ENCODE measurements at places on chromosomes 11 and 22. TPM values are rescaled to one million over a fixed set of nuclear protein-coding genes. Genes with fewer than 3 reads are reported as not detected.

GRCh38 chr11:114282488-114282887 lies 13.7 kb upstream of the NNMT start:
- H3K4me3 ChIP-seq, result no peak overlapping the region
- H3K4me1 ChIP-seq, result peaks cover 3% of the 10 kb centered on the region
- H3K27me3 ChIP-seq, result no peaks in the 10 kb centered on the region
- no peak overlapping the region for H3K27ac ChIP-seq
- H3K36me3 ChIP-seq, result no peaks in the 10 kb centered on the region

DNA sequence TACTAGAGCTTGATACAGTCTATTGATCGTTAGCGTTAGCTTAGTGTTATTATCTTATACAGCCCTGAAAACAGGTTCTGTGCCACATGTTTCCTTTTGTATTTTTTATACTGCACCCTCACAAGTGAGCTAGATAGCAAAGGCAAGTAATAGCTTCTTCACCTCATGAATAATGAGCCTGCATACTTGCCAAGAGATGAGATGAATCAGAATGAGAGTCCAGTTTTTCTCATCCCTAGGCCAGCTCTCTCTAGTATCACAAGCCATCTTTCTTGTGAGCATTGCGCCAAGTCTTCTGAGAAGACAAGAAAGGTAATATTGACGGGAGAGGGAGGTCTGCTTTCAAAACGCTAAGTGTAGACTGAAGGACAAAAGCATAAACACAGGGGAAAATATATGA lies 8.7 kb upstream of the CARD18 start:
- H3K4me1 ChIP-seq, result no peaks in the 10 kb centered on the region
- H3K4me3 ChIP-seq, result no peak overlapping the region
- DNase-seq, result no peak
- no peaks in the 10 kb centered on the region for H3K36me3 ChIP-seq
- no peak overlapping the region for H3K27ac ChIP-seq

Gene CASP1
- total RNA-seq, result 15.8 TPM

- DNase-seq, result no peak
- no peaks in the 10 kb centered on the region for H3K36me3 ChIP-seq
- no peak overlapping the region for H3K4me3 ChIP-seq
- no peaks in the 10 kb centered on the region for H3K27me3 ChIP-seq
- H3K27ac ChIP-seq, result no peak overlapping the region
These were observed 192.6 kb downstream of the CASP12 start for GRCh38 chr11:104705490-104706190.

DNA sequence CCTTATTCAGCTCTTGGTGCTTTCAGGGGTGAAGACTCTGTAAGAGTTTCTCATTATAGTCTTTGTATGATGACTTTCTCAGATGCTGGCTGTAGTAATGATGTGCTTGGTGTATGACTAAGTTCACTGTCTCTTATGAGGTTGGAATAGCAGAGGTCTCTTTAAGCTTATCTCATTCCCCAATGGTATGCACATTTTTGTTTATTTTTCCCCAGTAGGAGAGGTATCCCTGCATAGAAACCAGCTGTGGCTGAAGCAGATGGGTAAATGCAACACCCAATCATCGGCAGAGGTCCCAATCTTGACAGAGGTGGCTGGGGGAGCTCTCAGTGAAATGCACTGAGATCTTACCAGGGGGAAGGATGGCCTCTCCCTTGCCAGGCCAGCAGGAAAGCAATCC lies 34.6 kb downstream of the BBOX1 start:
- no peak overlapping the region for H3K4me3 ChIP-seq
- no peak for DNase-seq
- no peaks in the 10 kb centered on the region for H3K4me1 ChIP-seq
- no peaks in the 10 kb centered on the region for H3K27me3 ChIP-seq

DNA sequence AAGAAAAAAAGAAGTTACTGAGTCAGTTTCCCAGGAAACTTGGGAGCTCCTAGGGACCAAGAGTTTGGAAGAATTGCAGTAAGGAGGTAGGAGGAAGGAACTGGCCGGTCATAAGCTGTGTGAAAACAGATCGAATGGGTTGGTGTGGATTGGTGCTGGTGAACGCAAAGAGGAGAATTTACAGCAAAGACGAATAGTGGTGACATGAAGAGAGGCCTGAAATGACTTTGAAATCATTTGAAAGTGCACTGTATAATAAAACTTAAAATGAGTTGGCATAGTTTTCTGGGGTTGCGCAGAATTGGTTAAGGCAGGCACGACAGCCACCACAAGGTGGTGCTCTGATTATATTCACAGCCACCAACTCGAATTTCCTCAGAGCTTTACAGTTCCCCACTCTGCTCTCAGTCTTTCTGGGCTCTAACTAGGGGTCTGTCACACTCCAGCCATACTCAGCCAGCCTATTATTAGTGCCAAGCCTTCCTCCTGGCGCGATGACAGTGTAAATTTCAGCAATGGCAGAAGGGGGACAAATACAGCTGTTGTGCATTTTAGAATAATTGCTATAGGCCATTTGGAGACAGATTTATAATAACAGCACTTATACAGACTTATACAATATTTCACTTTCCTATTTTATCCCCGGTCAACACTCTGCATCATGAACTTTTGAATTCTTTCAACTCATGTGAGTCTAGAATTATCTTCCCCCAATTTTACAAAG lies 8.3 kb upstream of the HTR3B start:
- no peaks in the 10 kb centered on the region for H3K27me3 ChIP-seq
- no peak overlapping the region for H3K27ac ChIP-seq
- H3K4me3 ChIP-seq, result no peak overlapping the region
- DNase-seq, result no peak

Gene TUBA8
- not detected for total RNA-seq

DNA sequence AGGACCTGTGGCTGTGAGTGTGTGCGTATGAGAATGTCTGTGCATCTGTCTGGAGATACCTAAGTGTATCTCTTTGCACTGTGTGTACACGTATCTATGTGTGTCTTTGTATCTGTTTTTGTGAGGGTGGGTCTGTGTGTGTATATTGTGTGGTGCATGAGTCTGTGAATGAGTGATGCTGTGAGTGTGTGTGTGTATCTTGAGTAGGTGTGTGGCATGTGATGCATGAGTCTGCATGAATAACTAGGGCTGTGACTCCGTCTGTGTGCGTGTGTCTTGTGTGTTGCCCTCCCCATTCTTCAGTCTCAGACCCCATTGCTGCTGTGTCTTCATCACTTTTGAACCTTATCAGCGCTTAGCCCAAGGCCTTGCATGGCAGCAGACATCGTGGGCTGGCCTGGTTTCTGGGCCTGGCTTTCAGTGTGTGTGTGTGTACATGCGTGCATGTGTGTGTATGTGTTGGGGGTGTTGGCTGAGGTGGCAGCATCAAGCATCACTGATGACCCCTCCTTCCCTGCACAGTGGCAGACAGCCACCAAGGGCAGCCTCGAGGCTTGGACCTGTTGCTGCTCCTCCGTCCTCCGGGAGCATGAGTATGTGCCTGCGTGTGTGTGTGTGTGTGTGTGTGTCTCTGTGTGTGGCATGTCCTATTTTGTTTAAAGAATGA lies 1.4 kb downstream of the SGSM1 start:
- no peaks in the 10 kb centered on the region for H3K36me3 ChIP-seq
- H3K27ac ChIP-seq, result no peak overlapping the region
- H3K27me3 ChIP-seq, result no peaks in the 10 kb centered on the region
- peaks cover 2% of the 10 kb centered on the region for H3K4me1 ChIP-seq
- DNase-seq, result peak; percentile 58

DNA sequence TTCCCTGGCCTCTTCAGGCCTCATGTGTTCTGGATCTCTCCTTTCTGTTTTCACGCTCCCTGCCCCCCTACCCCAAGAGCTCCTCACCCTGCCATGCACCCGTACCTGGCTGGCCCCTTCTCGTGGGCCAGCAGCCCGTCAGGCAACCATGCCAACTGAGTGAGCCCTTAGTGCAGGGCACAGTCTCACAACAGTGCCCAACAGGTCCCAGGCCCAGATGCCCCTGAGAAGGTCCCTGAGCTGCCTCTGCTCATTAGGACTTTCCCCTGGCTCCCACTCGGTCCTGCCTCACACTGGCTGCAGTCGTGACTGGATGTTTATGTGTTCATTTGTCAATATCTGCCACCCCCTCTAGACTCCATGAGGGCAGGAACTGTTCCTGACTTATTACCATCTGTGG lies 44.8 kb upstream of the IGSF9B start:
- no peak for DNase-seq
- H3K27me3 ChIP-seq, result no peaks in the 10 kb centered on the region
- H3K27ac ChIP-seq, result no peak overlapping the region
- no peaks in the 10 kb centered on the region for H3K4me1 ChIP-seq
- H3K36me3 ChIP-seq, result no peaks in the 10 kb centered on the region
- no peak overlapping the region for H3K4me3 ChIP-seq

DNA sequence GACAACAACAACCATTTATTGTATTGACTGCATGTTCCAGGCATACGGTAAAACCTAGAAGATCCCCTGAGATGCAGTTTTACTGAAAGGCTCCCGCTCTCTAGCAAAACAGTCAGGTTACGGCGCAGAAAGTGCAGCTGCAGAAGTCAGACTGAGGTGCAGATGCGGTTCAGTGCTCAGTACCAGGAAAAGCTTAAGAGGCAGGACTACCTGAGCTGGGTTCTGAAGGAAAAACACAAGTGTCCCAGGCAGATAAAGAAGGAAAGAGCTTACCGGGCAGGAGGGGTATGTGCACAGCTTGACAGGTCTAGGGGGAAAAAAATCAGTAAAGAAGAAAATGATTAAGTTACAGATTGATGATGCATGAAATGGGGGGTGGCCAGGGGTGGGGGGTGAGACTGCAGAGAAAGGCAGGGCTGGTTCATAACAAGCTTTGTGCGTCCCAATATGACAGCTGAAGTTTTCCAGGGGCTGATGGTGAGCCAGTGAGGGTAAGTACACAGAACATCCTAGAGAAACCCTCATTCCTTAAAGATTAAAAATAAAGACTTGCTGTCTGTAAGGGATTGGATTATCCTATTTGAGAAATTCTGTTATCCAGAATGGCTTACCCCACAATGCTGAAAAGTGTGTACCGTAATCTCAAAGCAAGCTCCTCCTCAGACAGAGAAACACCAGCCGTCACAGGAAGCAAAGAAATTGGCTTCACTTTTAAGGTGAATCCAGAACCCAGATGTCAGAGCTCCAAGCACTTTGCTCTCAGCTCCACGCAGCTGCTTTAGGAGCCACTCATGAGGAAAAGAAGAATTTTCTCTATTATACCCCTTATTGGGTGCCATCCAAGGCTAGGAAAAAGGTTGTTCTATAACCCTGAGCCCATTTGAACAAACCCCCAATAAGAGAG lies 11.9 kb downstream of the LARGE1 start:
- peaks cover 6% of the 10 kb centered on the region for H3K4me1 ChIP-seq
- DNase-seq, result no peak
- peak overlapping the region; percentile 55 for H3K27ac ChIP-seq
- H3K4me3 ChIP-seq, result no peak overlapping the region
